ENCODE measurements at places on chromosomes 2 and 18.
A peak's percentile ranks its signal among the peaks of the same experiment; 100 is the strongest.

- DNase-seq = no peak
Observed at GRCh38 chr2:99404039-99404796, 67.0 kb downstream of the EIF5B start.

GRCh38 chr18:74290794-74291471 is 830 bp downstream of the CYB5A start:
- DNase-seq = no peak

- DNase-seq = no peak
Observed at GRCh38 chr2:217939629-217940245, 63.1 kb downstream of the TNS1 start.

GRCh38 chr2:60818272-60818671 is 62.2 kb downstream of the PAPOLG start:
- DNase-seq = peak; percentile 20

DNA sequence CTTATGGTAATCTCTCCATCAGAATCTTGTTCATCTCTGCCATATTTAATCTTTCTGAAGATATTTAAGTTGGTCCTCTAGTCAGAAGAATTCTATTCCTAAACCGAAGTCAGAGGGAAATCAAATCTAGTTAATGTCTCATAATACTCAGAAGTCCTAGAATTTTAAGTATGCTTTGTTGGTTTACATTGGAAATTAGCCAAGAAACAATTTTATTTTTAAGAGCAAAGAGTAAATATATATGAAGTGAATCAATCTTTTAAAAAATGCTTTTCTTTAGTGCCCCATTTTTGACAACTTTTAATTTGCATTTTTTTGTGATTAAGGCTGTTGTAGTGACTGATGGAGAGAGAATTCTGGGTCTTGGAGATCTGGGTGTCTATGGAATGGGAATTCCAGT is 38.1 kb downstream of the ME2 start:
- peak; percentile 38 for DNase-seq

Data from fibroblast of skin of right biceps (primary cell).